Lower lobe of right lung (tissue), 2 donors: ENCODE measurements at places on chromosomes 5 and 9. TPM values are rescaled to one million over a fixed set of nuclear protein-coding genes. Genes with fewer than 3 reads are reported as not detected.

Gene TAF11L10
- total RNA-seq = not detected

Gene NIM1K
- total RNA-seq = 4.8 TPM

Gene CCDC192
- not detected for total RNA-seq

Gene LECT2
- not detected for total RNA-seq

Gene CDH6
- total RNA-seq = 7.2 TPM

Gene SLC36A3
- total RNA-seq = not detected

Gene SHISAL2B
- not detected for total RNA-seq

DNA sequence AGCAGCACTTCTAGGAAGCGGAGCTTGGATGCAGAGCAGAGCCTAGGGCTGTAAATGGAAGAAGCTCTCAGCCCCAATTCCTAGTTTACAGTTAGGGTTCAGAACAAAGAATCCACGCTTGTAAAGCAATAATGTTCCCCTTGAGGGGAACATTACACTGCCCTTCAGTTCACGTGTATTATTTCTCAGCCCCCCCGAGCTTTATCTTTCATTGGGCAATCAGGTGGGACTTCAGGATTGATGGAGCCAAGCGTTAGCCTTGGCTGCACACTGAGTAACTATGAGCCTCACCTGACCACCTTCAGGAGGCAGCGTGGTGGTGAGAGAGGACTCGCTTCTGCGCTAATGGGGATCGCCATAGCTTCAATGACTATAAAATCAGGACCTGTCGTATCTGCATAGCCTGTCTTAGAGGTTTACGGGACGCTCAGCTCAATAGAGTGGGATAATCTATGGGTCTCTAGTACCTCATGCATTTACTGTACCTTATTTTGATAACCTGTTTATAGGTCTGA lies 157.0 kb upstream of the RASEF start:
- H3K36me3 ChIP-seq = no peaks in the 10 kb centered on the region
- no peaks in the 10 kb centered on the region for H3K27me3 ChIP-seq
- H3K27ac ChIP-seq = peak overlapping the region; percentile 70
- peaks cover 13% of the 10 kb centered on the region for H3K4me1 ChIP-seq
- peak overlapping the region; percentile 65 for H3K4me3 ChIP-seq
- no peak for DNase-seq

GRCh38 chr9:129287619-129288305 lies 109.7 kb upstream of the IER5L start:
- H3K27ac ChIP-seq = no peak overlapping the region
- H3K4me1 ChIP-seq = peaks cover 14% of the 10 kb centered on the region
- DNase-seq = peak; percentile 34
- H3K27me3 ChIP-seq = no peaks in the 10 kb centered on the region

GRCh38 chr5:146068977-146069779 lies 36.2 kb downstream of the PLAC8L1 start:
- H3K36me3 ChIP-seq = no peaks in the 10 kb centered on the region
- H3K4me3 ChIP-seq = no peak overlapping the region
- no peak for DNase-seq
- H3K27me3 ChIP-seq = no peaks in the 10 kb centered on the region
- H3K4me1 ChIP-seq = no peaks in the 10 kb centered on the region
- H3K27ac ChIP-seq = no peak overlapping the region

GRCh38 chr9:127035423-127035822 lies 87.0 kb downstream of the ANGPTL2 start:
- no peaks in the 10 kb centered on the region for H3K4me1 ChIP-seq
- no peaks in the 10 kb centered on the region for H3K27me3 ChIP-seq
- H3K27ac ChIP-seq = peak overlapping the region; percentile 61
- no peak overlapping the region for H3K4me3 ChIP-seq

GRCh38 chr9:131817627-131818026 lies 77.8 kb upstream of the RAPGEF1 start:
- no peaks in the 10 kb centered on the region for H3K4me1 ChIP-seq
- H3K27me3 ChIP-seq = peaks cover 33% of the 10 kb centered on the region
- H3K4me3 ChIP-seq = no peak overlapping the region
- H3K27ac ChIP-seq = no peak overlapping the region

GRCh38 chr5:76356887-76357286 lies 46.2 kb upstream of the IQGAP2 start:
- no peak for DNase-seq
- no peaks in the 10 kb centered on the region for H3K27me3 ChIP-seq
- H3K4me1 ChIP-seq = no peaks in the 10 kb centered on the region
- H3K27ac ChIP-seq = no peak overlapping the region
- H3K36me3 ChIP-seq = no peaks in the 10 kb centered on the region

DNA sequence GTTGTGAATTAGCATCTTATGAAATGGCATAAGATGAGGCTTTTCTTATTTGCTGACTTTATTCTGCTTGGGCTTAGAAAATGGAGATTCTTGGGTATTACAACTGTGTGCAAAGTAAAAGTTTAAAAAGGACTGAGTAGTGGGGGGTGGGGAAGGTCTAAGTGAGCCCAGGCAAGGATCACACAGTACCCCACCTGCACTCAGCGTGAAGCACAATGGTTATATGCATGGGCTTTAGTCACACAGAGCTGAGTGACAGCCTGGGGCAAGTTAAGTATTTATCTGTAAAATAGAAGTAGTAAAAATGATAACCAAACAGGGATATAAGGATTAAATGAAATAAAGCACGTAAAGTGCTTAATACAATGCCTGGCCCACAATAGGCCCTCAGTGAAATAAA lies 247.4 kb downstream of the FAM114A2 start:
- no peaks in the 10 kb centered on the region for H3K36me3 ChIP-seq
- no peak overlapping the region for H3K4me3 ChIP-seq
- H3K27ac ChIP-seq = no peak overlapping the region
- DNase-seq = no peak

GRCh38 chr5:143435210-143435657 lies 31.7 kb upstream of the NR3C1 start:
- peak overlapping the region; percentile 67 for H3K27ac ChIP-seq
- H3K27me3 ChIP-seq = no peaks in the 10 kb centered on the region
- H3K4me1 ChIP-seq = peaks cover 5% of the 10 kb centered on the region
- H3K4me3 ChIP-seq = peak overlapping the region; percentile 33
- H3K36me3 ChIP-seq = no peaks in the 10 kb centered on the region

DNA sequence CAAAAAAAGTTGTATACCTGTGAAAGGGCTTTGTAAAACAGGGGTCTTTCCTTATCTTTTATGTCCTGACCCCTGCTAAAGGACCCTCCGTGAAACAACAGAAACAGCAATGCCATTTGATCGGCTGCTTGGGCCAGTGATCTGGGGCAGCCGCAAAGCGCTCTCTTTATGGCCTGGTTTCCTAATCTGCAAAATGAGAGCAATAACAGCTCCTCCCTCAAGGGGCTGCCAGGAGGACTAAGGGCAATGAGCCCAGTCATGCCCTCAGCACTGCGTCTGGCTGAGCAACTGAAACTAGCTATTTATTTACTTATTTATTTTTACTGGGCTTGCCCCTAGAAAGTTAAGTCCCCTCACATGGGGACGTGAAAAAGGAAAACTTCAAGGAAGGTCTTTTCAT lies 18.3 kb downstream of the CMBL start:
- H3K27me3 ChIP-seq = no peaks in the 10 kb centered on the region
- no peak for DNase-seq
- peaks cover 12% of the 10 kb centered on the region for H3K4me1 ChIP-seq
- no peak overlapping the region for H3K4me3 ChIP-seq
- no peak overlapping the region for H3K27ac ChIP-seq
- peaks cover 3% of the 10 kb centered on the region for H3K36me3 ChIP-seq

- no peaks in the 10 kb centered on the region for H3K4me1 ChIP-seq
- no peak overlapping the region for H3K27ac ChIP-seq
Observed at GRCh38 chr5:8013948-8014710, 145.2 kb downstream of the MTRR start.

GRCh38 chr5:170738840-170739239 lies 44.7 kb upstream of the GABRP start:
- no peak overlapping the region for H3K27ac ChIP-seq
- no peak for DNase-seq

DNA sequence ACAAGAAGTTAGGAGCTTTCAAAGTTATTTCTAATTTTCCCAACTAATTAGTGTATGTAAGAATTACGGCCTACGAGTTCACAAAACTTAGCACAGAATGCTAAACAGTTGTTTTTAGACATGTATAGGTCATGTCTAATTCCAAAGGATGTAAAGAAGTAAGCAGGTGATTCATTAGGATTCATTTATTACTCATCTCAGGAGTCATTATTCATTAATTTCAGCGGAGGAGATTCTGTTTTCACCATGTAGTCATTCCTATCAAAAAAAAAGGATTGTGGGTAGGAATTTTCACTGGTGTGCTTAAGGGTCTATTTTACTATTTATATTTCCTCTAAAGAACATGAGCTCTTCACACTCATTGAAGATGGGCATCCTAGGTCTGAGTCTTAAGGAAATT lies 532.2 kb downstream of the ACTL7B start:
- no peaks in the 10 kb centered on the region for H3K36me3 ChIP-seq
- no peak overlapping the region for H3K27ac ChIP-seq
- no peak for DNase-seq
- H3K4me1 ChIP-seq = no peaks in the 10 kb centered on the region
- no peak overlapping the region for H3K4me3 ChIP-seq
- H3K27me3 ChIP-seq = no peaks in the 10 kb centered on the region

DNA sequence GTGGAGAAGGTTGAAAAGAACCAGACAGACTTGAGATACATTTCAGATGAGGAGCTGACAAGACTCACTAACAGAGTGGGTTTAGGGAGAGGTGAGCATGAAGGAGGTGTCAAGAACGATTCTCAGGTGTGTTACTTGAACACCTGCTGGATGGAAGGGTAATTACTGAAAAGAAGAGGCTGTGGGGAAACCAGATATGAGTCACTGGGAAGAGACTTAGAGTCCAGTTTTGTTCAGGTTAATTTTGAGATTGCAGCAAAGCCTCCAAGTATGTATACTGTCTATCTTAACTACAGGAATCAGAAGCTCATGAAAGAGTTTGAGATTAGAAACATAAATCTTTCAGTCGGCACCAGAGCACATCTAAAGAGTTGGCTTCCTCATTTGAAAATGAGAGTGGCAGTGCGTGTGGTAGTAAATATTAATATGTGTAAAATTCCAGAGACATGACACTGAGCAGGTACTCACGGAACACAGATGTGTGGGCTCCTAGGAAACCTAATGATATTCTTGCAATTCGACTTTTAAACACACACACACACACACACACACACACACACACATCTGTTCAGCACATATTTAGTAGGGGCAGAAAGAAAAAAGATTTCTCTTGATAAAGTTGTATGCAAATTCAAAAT lies 197.1 kb downstream of the CDH18 start:
- no peaks in the 10 kb centered on the region for H3K27me3 ChIP-seq
- H3K36me3 ChIP-seq = no peaks in the 10 kb centered on the region
- H3K27ac ChIP-seq = no peak overlapping the region
- no peak for DNase-seq
- H3K4me1 ChIP-seq = no peaks in the 10 kb centered on the region
- no peak overlapping the region for H3K4me3 ChIP-seq
